HuH-7 (cell line): ENCODE measurements at places on chromosomes 5 and 9.
A peak's percentile ranks its signal among the peaks of the same experiment; 100 is the strongest.

GRCh38 chr9:78325846-78326360 lies 29.0 kb downstream of the PSAT1 start:
- DNase-seq, result no peak

DNA sequence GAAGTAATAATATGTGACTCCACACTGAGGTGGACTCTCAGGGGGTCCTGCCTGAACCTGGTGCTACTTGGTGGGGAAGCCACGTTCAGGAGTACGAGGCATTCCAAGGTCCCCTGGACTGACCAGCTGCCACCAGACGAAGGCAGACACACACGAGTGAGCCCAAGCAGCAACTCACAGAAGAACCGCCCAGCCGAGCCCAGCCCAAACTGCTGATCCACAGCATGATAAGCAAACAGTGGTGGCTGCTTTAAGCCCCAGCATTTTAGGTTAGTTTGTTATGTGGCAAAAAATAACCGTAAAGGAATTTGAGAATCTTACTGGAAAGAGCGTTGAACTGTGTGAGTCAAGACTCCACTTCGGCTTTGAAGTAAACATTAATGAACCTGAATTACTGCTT lies 8.8 kb upstream of the LHX3 start:
- DNase-seq, result no peak

DNA sequence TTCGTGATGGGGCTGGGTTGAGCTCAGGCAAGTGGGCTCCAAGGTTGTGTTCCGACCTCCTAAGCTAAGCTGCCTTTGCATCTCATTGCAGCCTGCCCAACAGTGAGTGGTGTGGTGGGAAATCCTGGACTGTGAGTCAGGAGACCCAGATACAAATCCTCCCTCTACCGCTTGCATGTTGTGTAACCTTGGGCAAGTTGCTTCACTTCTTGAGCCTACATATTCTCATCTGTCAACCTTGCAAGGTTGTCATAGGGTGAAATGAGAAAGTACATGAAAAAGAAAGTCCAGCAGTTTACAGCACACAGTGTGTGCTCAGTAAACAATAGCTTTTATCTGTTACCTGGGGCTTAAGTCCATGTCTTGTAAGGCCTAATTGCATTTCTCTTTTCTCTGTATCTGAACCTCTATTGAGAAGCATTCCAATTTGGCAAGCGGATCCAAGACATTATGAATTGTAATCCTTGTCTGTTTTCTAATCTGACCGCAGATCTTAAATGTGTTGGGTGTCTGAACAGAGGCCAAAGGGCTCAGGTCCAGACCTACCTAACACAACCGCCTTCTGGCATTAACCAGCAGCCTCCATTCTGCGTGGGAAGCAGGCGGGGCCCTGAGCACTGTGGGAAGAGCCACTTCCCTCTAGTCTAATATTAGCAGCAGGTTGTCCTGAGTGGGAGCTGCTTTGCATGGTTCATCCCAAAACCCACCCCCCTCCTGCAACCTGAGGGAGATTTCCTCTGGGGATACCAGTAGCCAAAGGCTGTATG lies 1.8 kb upstream of the GALNT12 start:
- no peak for DNase-seq

DNA sequence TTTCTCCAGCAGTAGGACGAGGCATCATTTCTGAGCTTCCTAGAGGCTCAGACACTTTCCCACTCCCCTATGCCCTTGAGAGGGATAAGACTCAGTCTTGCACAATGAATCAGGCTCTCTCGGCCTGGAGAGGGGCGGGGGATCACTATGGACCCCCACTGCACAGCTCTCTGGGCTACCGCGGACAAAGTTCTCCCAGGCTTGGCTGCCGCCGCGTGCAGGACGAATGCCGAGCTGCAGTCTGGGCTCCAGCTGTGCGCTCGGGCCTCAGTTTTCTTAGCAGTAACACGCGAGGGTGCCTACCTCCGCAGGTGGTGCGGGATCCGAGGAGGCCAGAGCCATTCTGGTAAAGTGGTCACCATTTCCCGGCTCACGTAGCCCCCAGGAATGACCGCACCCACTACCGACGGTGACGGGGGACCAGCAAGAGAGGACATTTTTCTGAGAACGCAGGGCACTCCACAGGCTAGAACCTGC lies 3.4 kb upstream of the MYORG start:
- DNase-seq, result peak; percentile 23

DNA sequence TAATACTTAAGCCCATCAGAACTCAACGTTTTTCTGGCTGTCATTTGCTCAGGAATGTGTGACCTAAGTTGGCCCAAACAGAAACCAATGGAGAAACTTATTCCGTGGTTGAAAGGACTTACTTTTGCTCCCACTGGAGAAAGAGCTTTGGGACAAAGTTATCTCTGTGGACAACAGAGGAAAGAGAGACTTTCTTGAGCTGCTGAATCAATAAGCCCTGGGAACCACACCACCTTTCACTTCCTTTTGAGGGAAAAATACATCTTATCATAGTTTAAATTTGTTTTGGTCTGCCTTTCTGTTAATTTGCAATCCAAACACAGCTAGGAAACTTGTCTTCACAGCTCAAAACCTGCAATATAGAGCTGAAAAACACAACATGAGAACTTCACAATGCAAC lies 62.8 kb upstream of the VCAN start:
- DNase-seq, result no peak

DNA sequence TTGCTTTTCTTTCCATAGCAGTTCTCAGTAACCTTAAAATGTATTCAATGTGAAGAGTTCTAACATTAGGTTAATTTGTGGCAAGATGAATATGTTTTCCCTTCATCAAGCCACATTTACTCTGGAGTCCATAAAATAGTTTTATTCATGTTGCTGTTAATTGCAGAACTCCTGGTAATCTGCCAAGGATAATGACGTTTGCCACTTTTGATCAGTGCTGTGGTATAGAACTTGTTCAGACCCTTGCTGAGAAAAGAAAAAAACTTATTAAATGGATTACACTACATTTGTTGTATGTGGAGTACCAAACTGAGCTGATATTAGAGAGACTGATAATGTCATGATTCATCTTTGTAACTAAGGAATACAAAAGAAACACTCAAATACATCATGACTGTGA lies 212.4 kb upstream of the DMAC1 start:
- DNase-seq, result no peak

- no peak for DNase-seq
Measured at GRCh38 chr9:92639791-92640271, 30.1 kb downstream of the IPPK start.

GRCh38 chr5:125411744-125412560 lies 665.5 kb upstream of the ZNF608 start:
- no peak for DNase-seq

GRCh38 chr5:143318270-143318669 lies 85.2 kb downstream of the NR3C1 start:
- DNase-seq, result no peak

DNA sequence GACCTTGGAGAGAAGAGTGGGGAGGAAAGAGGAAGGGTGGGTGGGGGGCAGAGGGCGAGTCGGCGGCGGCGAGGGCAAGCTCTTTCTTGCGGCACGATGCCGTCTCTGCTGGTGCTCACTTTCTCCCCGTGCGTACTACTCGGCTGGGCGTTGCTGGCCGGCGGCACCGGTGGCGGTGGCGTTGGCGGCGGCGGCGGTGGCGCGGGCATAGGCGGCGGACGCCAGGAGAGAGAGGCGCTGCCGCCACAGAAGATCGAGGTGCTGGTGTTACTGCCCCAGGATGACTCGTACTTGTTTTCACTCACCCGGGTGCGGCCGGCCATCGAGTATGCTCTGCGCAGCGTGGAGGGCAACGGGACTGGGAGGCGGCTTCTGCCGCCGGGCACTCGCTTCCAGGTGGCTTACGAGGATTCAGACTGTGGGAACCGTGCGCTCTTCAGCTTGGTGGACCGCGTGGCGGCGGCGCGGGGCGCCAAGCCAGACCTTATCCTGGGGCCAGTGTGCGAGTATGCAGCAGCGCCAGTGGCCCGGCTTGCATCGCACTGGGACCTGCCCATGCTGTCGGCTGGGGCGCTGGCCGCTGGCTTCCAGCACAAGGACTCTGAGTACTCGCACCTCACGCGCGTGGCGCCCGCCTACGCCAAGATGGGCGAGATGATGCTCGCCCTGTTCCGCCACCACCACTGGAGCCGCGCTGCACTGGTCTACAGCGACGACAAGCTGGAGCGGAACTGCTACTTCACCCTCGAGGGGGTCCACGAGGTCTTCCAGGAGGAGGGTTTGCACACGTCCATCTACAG lies 760 bp downstream of the NPR3 start:
- DNase-seq, result no peak

DNA sequence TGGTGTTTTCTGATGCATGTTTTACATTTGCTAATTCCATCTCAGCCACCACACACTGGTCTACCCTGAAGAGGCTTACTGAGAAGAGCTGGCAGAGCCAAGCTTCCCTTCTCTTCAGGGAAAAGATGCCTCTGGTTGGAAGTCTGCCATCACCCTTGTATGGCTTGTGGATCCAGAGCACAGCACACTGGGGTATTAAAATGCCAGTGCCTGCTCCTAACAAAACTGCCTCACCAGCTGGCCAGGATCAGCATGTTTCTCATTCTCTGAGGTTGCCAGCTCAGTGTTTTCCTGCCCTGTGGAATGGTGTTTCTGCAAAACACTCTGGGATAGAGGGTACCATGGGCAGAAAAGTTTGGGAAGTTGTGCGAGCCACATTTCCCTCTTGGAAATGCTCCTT lies 31.6 kb upstream of the ZNF618 start:
- DNase-seq, result no peak

DNA sequence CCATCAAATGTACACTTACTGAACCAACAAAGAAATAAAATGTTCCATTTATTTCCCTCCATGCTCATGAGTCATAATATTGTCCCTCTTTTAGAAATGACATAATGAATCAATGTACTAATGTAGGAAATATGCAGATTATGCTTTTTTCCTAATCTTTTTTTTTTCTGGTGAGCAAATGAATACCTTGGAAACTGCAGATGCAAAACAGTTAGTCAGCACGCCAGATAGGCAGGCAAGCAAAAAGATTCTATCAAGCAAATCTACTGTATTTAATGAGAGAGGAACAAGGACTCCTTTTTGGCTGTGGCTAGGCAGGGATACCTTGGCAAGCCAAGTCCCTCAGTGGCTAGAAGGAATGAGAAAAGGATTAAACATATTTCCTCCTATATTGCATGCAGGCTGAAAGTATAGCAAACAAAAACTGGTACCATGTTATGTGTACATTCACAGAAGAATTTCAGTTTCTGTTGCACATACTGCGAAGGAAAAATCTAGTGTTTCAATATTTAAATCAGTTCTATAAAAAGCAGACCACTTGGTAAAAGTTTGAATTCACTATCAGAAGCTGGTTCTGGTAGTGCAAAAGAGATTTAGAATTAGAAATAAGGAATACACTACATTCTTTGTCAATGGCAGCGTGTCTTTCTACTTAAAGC lies 605.4 kb downstream of the TLE1 start:
- no peak for DNase-seq
